Fibroblast of lung (primary cell): ENCODE measurements at places on chromosomes 7 and 10.
A peak's percentile ranks its signal among the peaks of the same experiment; 100 is the strongest.

GRCh38 chr7:138919216-138919615 lies 62.0 kb downstream of the KIAA1549 start:
- DNase-seq = peak; percentile 62

- DNase-seq = peak; percentile 49
Measured at GRCh38 chr10:88297103-88297502, 286.0 kb downstream of the RNLS start.

GRCh38 chr10:31384589-31384949 lies 65.6 kb downstream of the ZEB1 start:
- no peak for DNase-seq

DNA sequence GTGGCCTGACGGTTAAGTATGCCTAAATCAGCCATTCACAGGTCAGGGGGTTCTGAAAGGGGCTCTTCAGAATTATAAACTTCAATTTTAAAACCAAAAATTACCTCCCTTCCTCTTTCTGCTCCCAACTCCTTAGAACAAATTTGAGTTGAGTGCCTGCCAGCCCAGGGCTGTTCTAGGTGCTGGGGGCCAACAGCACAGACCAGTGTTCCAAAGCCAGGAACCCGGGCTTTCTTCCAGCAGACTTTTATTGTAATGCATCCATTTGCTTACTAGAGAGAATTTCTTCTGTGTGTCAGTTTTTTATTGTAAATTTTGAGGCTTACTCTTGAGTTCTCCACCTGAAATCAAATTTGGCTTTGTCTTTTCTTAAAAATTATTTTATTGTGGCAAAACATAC lies 238.5 kb downstream of the CACNB2 start:
- DNase-seq = no peak

GRCh38 chr10:76150139-76150875 lies 718.9 kb downstream of the LRMDA start:
- DNase-seq = peak; percentile 90

DNA sequence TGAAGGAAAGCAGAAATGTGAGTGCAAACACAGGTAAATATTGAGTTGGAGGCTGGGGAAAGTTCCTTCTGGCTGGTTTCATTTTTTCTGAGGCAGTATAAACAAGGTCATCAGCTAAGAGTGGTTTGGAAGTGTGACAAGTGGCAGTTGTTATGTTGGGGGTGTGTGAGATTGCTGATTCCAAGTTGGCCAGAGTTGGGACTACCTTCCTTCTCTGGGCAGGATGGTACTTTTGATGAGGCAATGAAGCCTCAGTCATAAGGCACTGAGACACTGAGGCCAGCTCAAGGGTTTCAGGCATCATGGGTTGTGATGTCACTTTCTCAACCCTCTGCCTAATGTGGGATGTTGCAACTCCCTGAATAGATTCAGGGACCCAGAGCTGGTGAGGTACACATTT lies 8.2 kb upstream of the PTTG1IP2 start:
- DNase-seq = no peak

GRCh38 chr10:18312374-18313139 lies 172.3 kb downstream of the CACNB2 start:
- peak; percentile 48 for DNase-seq

DNA sequence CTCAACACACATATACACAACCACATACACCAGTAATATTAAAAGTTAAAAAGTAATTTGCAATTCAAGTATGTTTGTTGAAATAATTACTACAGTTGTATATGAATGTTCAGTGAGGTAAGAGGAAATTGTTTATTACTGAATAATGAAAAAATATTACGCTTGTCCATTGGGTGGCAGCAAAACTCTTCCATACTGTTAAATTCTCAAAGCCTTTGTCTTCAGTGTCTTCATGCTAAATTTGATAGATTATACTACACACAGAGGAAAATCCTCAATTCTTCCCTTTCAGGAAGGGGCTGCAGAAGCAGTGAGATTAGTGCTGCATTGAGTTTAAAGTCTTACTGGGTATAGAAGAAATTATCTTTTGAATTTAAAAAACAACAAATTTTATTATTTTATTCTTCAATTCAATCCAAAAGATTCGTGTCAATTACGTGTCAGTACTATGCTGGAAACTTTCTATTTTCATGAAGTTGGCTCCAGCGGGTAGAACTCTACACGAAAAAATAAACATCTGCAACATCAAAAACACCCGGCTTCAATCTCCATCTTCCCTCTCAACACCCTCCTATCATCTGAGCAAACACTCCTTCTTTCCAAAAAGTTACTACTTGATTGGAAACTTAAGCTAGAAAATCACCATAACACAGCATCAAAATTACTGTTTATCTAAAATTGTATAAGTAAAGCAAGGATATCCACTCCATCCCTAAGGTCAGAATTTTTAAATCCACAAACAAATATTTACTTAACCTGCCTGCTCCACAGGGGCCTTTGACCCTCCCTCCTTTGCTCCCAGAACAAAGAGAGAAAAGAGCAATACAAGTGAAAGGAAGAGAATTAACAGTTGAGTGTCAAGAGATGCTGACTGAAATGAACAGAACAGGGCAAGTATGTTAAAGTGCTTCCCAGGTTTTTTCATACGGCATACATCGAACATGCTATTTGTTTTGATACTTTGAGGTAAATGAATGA lies 37.0 kb upstream of the TES start:
- peak; percentile 79 for DNase-seq

DNA sequence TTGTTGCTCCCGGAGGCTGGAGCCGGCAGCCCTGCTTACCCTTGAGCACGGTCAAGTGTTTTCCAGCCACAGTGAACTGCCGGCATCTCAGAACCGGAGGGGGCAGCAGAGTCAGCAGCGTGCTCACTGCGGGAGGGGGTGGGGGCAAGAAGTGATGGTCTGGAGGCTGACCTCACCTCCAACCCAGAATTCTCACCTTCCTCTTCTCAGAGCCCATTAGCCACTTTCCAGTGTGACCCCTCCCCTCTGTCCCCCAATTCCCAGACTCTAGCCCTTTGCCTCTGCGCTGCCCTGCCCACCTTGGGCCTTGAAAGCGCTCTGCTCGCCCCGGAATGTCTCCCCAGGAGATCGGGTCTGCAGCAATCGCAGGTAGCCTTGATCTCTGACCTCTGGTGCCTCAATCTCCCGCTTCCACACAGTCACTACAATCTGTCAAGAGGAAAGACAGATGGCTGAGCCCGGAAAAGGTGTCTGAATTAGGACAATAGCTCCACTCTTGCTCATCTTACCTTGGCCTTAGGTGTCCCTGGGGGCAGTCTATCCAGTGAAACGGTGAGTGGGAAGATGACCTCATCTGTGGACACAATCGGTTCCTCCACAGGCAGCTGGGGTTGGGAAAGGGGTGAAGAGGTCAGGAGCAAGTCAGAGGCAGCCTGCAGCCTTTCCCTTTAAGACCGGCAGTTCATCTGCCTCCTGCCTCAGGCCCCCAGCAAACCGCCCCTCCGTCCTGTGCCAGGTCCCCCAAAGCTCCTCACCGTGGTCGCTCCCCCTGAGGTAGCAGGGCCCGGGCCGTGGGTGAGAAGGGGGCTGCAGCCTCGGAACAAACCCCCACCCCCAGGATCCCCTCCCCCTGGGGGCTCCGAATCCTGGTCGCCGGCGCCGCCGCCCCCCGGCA lies 942 bp downstream of the TRAPPC14 start:
- DNase-seq = peak; percentile 64

DNA sequence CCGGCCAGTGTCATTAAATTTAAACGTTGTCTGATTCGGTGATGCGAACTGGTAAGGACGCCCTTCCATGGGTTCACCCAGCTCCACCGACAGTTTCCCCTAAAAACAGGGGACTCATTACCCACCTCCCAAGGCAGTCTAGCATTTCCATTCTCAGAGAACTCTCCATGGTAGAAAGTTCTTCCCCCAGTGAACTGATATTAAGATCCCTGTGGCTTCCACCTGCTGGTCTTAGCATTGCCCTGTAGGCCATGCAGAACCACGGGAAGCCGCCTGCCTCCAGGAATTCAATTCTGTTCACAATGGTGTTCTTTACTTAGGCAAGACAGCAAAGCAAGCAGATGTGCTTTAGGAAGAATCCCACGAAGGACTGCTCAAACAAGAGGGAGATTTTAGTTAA lies 128.9 kb upstream of the NANOS1 start:
- no peak for DNase-seq

- no peak for DNase-seq
Measured at GRCh38 chr10:121668314-121669027, 70.2 kb upstream of the FGFR2 start.
